ENCODE measurements at places on chromosomes 7 and 10.

DNA sequence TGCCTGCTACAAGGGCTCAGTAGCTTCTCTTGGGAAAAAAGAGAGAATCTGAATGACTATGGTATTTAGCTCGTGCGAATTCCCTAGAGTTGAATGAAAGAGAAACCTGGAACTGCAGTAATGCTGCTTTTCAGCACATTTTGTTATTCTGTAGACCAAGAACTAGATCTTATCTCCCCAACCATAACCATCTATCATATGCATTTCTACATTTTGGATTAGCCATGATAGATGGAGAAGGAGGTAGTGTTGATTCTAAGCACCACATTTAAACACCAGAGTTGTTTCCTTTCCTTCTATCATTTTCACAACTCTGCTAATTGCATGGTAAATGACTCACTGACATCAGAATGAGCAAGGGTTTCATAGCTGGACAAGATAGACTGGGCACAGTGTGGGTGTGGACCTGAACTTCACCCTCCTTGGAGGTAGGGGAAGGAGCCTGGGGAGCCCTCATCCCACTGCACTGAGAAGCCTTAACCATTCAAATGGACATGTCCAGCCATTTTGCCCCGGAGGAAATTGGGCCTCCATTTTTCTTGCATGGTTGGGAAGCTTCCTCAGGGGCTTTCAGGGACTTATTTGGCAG lies 55.3 kb upstream of the BMPER start:
- DNase-seq = no peak

GRCh38 chr10:123891144-123892071 lies at the start of gene CPXM2:
Gene CPXM2 (minus strand): TSS chr10:123891807. CDS start chr10:123891659, 148 bp downstream.
- DNase-seq = no peak

DNA sequence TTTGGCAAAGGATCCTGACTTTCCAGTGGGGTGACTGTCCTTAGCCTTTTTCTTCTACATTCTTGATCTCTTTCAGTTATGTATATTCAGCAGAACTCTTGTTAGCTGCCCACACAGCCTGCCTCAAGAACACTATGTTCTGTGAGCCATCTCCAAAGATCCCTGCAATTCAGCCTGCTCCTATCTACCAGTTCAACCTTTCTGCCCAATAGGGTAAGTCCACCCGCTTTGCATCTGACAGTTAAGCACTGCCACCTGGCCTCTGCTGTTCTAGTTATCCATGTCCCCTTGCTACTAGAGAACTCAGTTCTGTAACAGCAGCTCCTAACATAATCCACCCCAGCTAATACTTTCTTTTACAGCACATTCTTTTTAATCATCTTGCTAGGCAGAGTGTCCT lies 13.5 kb downstream of the OR9A2 start:
- no peak for DNase-seq

- peak; percentile 0 for DNase-seq
Observed at GRCh38 chr10:105017116-105017515, 376.0 kb downstream of the SORCS3 start.

GRCh38 chr7:150323682-150324372 lies 482 bp upstream of the ACTR3C start:
- DNase-seq = no peak

GRCh38 chr7:140909476-140910161 lies 15.1 kb downstream of the BRAF start:
- DNase-seq = no peak

GRCh38 chr7:24778543-24779282 lies 21.4 kb upstream of the GSDME start:
- DNase-seq = no peak

- no peak for DNase-seq
Observed at GRCh38 chr10:46551701-46552525, 4.5 kb downstream of the GPRIN2 start.

- no peak for DNase-seq
Observed at GRCh38 chr10:124152139-124153022, 59.0 kb upstream of the CHST15 start.

DNA sequence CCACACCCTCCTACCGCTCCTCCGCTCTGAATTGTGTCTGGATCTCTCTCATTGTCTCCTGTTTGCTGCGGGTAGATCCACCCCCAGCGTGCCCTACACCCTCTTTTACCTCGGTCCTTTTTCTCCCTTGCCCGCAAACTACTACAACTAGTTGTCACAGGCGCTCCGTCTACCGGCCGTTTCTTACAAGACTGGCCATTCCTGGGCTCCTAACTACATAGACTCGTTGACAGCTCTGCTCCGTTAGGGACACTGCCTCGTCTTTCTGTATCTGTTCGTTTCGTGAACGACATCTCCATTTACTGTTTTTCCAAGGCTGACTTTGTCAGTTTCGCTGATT lies 786 bp downstream of the TAF3 start:
- peak; percentile 45 for DNase-seq

DNA sequence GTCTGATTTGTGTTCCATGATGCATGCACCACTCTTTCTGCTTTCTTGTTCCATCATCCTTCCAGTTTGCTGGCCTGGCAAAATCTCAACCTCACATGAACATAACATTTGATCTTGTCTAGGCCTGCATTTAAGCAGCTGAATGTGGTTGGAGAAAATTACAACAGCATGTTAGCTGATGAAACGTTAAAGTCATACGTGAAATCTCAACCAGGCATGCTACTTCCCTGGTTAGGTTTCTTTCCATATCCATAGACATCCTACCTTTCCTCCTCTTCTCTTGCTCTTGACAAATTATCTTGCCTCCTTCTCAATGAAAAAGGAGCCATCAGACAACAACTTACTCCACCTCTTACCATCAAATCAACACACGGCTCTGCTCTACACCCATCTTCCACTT lies 153.6 kb downstream of the C1GALT1 start:
- DNase-seq = no peak

All from activated CD4-positive, alpha-beta T cell treated with anti-CD3 and anti-CD28 coated beads, Interleukin-2, Interleukin-4, amounts not matched to agents 100 ng/mL and 50 ng/mL, durations not matched to agents 16 hours and 8 hours (primary cell).